ENCODE measurements at places on chromosomes 7 and 10.

DNA sequence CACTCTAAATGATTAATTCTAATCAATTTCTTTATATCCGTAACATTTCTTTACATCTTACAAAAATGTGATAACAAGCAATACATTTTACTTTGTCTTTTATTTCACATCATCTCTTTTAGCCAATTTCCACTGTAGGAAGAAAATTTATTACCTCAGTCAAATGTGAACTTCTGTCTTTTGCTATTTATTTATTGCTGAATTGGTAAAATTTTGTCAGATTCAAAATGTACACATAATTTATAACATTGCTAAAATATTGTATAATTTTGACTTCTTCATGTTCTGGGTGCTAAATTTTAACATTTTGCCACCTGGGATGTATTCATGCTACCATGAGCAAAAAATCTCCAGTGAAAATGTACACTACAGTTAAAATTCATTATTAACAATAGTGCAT is 158.0 kb downstream of the HGF start:
- no peak for DNase-seq

DNA sequence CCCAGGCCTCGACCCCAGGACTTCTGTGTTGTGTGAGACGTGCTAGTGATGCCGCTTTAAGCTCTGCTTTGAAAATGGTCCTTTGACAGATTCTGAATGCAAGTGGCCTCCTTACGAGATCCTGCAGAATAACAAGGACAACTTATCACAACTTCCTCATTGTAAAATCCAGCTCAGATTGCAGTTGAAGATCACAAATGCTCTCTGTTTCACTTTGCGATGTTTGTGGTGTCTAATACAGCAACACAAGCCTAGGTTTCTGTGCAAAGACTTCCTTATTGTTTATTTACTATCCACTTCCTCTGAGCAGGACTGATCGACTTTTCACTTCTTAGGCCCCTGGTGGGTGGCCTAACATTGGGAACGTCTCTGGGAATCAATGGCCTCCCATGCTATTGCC is 31.7 kb upstream of the INSIG1 start:
- DNase-seq: no peak

DNA sequence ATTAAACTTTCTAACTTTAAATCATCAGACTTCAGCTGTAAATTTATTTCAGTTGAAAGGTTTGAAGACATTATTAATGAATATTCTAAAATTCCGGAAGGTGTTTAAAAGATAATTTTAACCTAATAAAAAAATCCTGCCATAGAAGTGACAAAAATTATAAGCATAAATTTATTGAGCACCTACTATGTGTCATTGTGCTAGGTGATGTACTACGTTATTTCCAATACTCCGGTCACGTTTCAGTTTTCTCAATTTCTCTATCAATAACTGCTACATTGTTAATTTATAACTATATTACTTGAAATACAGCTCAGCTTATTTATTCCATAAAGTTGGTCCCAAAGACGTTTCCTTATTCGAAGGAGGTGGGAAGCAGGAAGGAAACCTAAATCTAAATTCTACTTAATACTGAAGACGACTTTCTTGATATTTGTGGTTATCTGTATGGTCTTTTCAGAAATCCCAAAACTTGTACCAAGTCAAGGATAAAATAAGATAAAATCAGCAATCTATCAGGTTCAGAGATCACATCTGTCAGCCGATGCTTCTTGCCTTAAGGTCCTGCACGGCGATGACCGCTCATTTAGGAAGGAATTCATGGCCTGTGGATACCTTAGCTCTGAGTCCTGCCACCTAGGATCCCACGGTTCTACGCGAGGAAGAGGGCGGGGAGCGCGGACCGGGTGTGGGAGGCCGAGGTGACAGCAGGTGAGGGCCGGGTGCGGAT is 1.2 kb upstream of the ZEB1 start:
- no peak for DNase-seq

- DNase-seq: peak; percentile 69
Observed at GRCh38 chr10:35635576-35635975, 6.5 kb downstream of the FZD8 start.

GRCh38 chr10:29635711-29636144 is 957 bp upstream of the SVIL start:
- DNase-seq: no peak

DNA sequence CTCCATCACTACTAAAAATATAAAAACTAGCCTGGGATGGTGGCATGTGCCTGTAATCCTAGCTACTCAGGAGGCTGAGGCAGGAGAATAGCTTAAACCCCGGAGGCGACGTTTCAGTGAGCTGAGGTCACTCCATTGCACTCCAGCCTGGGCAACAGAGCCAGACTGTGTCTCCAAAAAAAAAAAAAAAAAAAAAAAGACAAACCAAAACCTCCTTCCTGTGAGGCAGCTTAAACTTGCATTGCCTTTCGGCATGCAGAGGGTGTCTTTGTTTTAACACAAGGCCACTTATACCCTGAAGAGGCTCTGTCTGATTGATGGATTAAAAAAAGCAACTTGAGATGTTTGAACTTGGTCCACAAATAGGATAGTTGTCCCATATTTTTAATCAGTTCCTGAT is 128.4 kb upstream of the RSU1 start:
- no peak for DNase-seq

- no peak for DNase-seq
Observed at GRCh38 chr10:14412624-14413023, 81.9 kb upstream of the FRMD4A start.

- DNase-seq: peak; percentile 58
Observed at GRCh38 chr10:102394801-102395399, 605 bp upstream of the NFKB2 start.

DNA sequence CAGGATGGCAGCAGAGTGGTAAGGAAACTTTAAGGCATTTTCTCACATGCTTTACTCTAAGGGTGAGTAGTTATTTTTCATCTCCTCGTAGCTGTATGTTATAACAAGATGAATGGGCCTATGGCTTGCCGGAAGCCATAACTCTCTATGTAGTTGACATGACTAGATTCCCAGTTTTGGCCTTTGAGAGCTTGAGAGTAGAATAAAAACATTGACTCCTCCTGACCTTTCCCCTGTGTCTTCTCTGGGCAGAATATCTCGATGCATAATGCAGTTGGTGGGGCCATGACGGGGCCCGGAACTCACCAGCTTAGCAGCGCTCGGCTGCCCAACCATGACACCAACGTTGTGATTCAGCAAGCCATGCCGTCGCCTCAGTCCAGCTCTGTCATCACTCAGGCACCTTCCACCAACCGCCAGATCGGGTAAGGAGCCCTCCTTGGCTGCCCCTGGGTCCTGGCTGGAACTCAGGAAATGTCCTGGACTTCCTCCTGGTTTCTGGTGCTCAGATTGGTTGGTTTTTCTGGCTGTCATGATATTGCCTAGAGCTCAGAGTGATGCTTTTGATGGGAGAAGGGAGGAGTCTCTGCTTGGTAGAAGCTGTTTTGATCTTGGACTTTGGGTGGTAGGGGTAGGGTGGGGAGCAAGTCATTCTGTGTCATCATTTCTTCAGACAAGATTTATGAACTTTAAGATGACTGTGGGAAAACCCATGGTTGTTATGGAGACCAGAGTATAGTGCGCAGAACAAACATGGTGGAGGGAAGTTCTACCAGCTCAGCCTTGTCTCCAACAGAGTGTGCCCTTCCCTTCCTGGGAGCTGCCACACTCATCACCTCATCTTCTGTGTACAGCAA is 158.0 kb downstream of the CREB5 start:
- no peak for DNase-seq

DNA sequence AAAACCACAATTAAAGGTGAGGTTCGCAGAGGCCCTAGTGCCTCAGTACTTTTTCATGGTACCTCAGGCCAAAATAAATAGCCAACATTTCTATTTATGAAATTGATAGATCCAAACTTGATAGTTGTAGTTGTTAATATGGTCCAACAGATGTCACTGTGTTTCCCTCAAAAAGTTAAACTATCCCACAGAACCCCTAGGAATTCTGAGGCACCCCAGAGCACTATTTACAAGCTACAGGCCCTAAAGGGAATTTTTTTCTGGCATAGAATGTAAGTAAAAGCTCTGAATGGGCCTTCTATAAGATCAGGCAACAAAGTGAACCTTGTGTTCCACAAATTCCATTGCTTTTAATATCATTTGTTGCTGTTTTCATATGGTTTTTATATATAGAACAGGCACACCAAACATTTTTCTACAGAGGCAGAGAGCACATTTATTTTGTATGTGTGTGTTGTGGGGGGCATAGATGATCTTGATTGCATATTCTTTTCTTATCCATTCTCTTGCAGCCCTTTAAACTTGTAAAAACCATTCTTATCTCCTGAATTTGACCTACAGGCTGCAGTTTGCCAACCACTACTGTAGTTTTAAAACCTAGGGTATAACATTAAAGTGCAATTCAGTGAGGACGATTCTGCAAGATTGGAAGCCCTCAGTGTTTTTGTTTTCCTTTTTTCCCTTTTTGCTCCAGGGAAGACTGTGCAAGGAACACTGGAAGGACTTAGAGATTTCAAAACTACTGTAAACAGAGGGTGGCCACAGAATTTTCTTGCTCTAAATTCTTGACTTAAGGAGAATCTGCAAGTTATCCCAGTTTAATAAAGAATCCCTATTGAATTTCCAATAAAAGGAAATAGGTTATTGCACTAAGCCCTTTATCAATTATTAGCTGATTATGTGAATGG is 3.5 kb upstream of the ARL4A start:
- DNase-seq: peak; percentile 30

- no peak for DNase-seq
Observed at GRCh38 chr7:158488181-158488971, 99.2 kb downstream of the PTPRN2 start.

GRCh38 chr10:117936141-117936540 is 110.6 kb downstream of the RAB11FIP2 start:
- DNase-seq: peak; percentile 33

- DNase-seq: no peak
Observed at GRCh38 chr7:128036226-128036940, 5.1 kb upstream of the LRRC4 start.

DNA sequence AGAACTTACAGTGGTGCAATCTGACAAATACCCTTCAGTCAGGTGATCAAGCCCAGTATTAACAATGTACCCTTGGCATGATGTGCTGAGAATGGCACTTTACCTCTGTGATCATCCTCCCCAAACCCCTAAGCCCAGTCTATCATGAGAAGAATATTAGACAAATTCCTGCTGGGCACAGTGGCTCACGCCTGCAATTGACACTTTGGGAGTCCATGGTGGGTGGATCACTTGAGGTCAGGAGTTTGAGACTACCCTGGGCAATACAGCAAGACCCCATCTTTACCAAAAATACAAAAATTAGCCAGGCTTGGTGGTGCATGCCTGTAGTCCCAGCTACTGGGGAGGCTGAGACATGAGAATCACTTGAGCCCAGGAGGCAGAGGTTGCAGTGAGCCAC is 7.4 kb upstream of the CUL2 start:
- DNase-seq: no peak

DNA sequence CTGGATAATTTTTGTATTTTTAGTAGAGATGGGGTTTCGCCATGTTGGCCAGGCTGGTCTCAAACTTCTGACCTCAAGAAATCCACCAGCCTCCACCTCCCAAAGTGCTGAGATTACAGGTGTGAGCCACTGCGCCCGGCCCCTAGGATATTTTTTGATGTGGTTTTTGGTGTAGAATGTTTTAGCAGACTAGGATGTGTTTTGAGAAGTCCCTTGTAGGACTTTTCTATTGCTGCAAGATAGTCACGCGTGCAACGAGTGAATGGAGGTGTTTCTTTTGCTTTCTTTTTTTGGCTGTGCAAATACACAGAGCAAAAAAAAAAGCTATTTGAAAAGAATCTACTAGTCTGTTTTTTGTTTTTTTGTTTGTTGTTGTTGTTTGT is 29.8 kb upstream of the KLF6 start:
- no peak for DNase-seq

DNA sequence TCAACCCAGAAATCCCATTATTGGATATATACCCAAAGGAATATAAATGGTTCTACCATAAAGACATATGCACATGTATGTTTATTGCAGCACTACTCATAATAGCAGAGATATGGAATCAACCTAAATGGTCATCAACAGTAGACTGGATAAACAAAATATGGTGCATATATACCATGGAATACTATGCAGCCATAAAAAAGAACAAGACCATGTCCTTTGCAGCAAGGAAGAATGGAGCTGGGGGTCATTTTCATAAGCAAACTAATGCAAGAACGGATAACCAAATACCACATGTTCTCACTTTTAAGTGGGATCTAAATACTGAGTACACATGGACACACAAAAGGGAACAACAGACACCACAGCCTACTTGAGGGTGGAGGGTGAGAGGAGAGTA is 2.2 kb upstream of the AFAP1L2 start:
- no peak for DNase-seq

DNA sequence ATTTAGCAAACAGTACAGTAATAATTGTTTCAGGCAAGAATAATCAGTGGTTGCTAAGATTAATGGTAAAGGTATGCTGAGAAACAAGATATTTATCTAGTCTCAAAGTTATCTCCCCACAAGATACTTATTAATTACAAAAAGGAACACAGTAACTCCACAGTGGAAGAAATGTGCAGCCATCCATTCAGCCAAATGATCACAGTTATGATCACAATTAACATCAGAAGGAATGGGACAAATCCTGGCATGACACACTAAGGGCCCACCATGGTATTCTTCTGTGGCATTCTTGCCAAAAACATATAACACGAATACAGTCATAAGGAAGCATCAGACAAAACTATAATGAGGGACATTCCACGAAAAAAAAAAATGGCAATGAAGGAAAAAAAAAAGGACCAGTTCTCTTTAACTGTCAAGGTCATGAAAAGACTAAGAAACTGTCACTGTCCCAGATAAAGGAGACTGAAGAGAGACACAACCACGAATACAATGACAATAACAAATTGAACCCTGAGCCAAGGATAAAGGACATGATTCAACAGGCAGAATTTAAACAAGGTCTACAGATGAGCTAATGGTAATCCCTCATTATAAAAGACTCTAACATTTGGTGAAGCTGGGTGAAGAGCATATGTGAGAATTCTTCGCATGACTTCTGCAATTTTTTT is 20.9 kb downstream of the NUDCD3 start:
- DNase-seq: no peak

GRCh38 chr7:141497391-141497790 is 53.8 kb upstream of the AGK start:
- DNase-seq: no peak

DNA sequence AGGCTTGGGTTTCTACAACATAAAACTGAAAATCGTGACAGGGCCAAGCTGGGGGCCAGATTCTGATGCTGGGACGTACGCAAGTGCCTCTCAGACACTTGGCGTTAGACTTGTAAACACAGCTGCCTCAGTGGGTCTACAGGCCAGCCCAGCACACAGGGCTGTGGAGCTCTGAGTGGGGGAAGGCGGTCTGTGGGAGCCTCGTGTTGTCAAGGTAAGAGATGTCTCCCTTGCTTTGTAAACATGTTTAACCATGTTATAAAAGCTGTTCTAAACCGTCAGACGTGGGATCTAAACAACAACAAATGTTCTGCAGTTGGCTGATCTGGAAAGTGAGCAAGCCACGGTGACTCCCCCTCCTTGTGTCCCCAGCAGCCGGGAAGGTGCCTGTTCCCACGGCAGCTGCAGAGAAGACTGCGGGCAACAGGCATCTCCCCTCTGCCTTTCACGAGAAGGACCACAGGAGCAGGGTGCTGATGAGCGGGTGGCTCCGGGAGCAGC is 67.8 kb downstream of the ZRANB1 start:
- DNase-seq: no peak

- peak; percentile 79 for DNase-seq
Observed at GRCh38 chr7:64686493-64687184, 20.7 kb downstream of the ZNF107 start.
